ENCODE measurements at places on chromosomes 6 and 20. TPM values are rescaled to one million over a fixed set of nuclear protein-coding genes. Genes with fewer than 3 reads are reported as not detected.

The RAMACL gene
- total RNA-seq: 11.2 TPM

The TRAPPC3L gene
- total RNA-seq: 0.33 TPM

The TSPYL4 gene
- total RNA-seq: 8.5 TPM

The MCM8 gene
- total RNA-seq: 5.1 TPM

The GJA10 gene
- total RNA-seq: not detected

The SLC26A8 gene
- total RNA-seq: 2.0 TPM
